Left lung (tissue), 14 donors: ENCODE measurements at places on chromosomes 3 and 15.

DNA sequence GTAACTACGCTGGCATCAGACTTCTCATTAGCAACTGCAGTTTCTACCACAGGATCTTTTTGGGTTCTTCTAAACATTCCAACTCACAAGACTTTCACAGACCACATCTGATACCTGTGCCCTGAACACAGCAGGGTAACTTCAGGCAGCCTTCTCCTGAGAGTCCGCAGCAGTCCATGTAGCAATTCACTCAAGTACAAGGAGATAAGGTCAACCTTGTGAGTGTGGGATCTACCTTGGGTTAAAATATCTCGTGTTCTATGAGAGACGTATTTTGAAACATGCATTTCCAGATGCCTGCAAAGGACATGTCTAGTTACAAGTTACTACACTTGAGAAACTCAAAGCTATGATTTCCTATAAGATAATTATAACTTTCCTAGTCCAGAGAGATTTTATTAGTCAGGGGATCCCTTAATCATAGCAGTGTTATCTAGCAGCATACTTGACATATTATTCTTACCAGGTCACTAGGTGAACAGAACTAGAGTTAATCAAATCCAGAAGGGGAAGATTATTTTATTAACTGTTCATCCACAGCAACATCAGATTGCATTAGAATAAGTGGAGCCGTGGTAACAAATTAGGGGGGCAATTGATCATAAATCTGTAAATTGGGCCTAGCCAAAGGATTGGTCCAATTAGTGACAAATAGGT is 66.4 kb downstream of the ASTE1 start:
- no peaks in the 10 kb centered on the region for H3K27me3 ChIP-seq
- no peak overlapping the region for H3K27ac ChIP-seq
- H3K36me3 ChIP-seq, result no peaks in the 10 kb centered on the region
- H3K4me1 ChIP-seq, result no peaks in the 10 kb centered on the region
- no peak overlapping the region for H3K4me3 ChIP-seq

GRCh38 chr15:89851673-89852341 is 37.2 kb upstream of the ANPEP start:
- no peak overlapping the region for H3K4me3 ChIP-seq
- H3K27me3 ChIP-seq, result no peaks in the 10 kb centered on the region
- no peak for DNase-seq
- no peaks in the 10 kb centered on the region for H3K4me1 ChIP-seq
- peak overlapping the region; percentile 78 for H3K27ac ChIP-seq
- H3K36me3 ChIP-seq, result no peaks in the 10 kb centered on the region

- no peak for DNase-seq
- no peaks in the 10 kb centered on the region for H3K4me1 ChIP-seq
- no peaks in the 10 kb centered on the region for H3K36me3 ChIP-seq
- no peak overlapping the region for H3K27ac ChIP-seq
Observed at GRCh38 chr15:66594344-66594743, 28.5 kb upstream of the LCTL start.

DNA sequence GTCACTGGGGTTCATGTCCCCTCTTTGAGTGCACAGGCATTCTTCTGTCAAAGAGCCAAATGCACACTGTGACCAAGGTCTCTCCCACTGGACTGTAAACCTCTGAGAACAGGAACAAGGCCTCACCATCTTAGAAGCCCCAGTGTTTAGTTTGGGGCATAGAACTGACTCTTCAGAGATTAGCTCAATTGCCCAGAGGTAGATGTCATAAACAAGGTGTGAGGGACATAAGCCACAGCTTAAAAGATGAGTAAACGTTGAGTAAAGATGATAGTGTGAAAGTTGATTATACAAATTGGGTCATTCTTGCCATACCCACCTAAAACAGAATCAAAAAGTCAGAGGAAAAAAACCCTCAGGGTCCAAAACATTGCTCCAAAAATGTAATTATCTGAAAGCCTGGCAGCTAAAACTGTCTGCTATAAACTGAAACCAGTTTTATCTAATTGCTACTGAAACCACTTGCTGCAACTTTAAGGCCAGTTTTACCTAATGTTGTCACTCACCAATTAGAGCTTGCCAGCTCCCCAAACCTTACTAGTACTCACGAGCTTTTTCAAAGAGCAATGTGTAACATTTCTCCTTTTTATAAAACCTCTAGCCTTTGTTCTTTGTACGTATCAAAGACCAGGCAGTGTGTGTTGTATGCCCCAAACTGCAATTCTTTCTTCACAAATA is 415.2 kb downstream of the RAP2B start:
- H3K4me3 ChIP-seq, result no peak overlapping the region
- H3K36me3 ChIP-seq, result no peaks in the 10 kb centered on the region
- no peaks in the 10 kb centered on the region for H3K4me1 ChIP-seq
- no peaks in the 10 kb centered on the region for H3K27me3 ChIP-seq
- DNase-seq, result no peak
- H3K27ac ChIP-seq, result no peak overlapping the region

DNA sequence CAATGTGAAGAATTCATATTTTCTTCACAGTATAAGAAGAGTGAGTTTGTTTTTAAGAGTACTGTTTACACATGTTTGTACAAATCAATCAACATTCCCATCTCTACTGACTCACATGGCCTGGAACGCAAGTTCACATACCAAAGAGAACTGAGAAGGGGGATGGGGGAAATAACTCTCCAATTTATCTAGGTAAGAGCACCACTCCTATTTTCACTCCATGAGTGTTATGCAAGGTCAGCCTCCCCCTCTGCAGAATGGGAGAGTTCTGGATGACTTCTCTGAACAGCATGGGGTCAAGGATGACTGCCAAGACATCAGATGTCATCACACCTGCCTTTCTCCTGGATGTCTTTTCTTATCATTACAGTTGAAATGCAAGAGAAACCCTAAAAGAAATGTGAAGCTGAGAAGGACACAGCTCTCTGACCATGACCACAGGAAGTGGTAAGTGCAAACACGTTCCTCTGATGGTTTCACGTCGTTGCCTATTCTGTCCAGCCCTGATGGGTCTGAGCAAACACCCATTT is 95.2 kb downstream of the SEMA6D start:
- no peak overlapping the region for H3K27ac ChIP-seq
- H3K27me3 ChIP-seq, result no peaks in the 10 kb centered on the region

DNA sequence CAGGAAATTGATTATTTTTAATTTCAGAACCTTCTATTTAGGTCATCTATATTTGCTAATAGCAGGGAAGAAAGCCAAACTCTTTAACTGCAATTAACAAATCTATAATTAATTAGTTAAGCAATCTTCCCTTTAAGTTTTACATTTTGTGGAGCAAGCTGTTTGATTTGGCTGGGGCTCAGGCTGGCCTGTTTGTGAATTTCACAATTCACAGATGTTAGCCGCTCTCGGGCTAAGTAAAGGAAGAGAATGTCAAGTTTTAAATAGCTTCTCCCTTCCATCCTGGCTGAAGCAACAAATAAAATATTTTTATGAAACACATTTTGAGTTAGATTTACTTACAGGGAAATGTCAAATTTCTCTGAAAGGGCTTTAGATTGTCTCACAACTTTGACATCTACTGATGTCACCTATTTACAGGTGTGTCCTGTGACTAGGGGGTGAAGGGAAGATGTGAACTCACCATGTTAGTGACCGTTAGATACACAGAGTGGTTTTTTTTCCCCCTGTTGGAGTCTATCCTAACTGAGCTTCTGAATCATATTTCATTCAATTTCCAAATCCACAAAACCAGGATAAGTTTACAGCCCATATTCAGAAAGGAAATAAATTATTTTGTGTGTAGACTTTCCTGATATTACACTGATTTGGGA is 1.3 kb upstream of the TP63 start:
- no peaks in the 10 kb centered on the region for H3K4me1 ChIP-seq
- no peak overlapping the region for H3K27ac ChIP-seq
- no peaks in the 10 kb centered on the region for H3K36me3 ChIP-seq
- peak; percentile 15 for DNase-seq
- H3K4me3 ChIP-seq, result no peak overlapping the region
- H3K27me3 ChIP-seq, result no peaks in the 10 kb centered on the region

- no peak for DNase-seq
- peak overlapping the region; percentile 88 for H3K27ac ChIP-seq
- no peaks in the 10 kb centered on the region for H3K36me3 ChIP-seq
- H3K4me3 ChIP-seq, result no peak overlapping the region
- peaks cover 87% of the 10 kb centered on the region for H3K4me1 ChIP-seq
Observed at GRCh38 chr3:195900436-195901355, 7.7 kb downstream of the TNK2 start.

DNA sequence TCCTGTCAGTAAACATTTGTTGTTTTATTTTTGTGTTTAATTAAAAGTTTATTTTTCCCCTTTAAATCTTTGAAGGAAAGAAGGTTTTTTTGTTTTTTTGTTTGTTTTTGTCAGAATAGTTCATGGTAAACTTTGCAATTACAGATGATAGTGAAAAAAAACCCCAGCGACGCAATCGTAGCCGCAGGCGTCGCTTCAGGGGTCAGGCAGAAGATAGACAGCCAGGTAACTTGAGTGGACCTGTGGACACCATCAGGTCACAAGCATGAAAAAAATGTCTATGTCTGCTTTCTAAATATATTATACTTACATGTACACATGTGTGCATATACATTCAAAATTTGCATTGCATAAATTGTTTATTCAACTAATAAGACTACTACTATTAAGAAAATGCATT is 18.6 kb downstream of the DNAJC19 start:
- no peak for DNase-seq
- H3K27me3 ChIP-seq, result no peaks in the 10 kb centered on the region
- no peak overlapping the region for H3K27ac ChIP-seq
- peaks cover 49% of the 10 kb centered on the region for H3K36me3 ChIP-seq
- no peak overlapping the region for H3K4me3 ChIP-seq
- H3K4me1 ChIP-seq, result no peaks in the 10 kb centered on the region

DNA sequence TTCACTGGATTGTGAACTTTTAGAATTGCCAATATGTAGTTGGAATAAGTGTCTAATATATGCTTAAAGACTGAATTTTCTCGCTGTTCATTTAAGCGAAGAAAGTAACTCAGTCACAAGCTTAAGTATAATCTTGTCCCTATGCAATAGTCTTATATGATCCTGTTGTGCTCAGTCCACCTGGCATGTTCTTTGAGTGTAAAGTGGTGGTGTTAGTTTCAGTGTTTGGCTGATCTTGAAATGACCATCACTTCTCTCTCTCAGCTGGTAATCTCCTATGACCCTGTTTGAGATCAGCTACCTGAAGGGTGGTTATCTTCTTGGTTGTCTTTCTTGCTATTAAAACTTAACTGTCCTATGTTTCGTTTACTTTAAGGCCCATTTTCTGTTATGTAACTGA is 197.5 kb downstream of the PTPRG start:
- no peak overlapping the region for H3K27ac ChIP-seq
- DNase-seq, result no peak
- no peaks in the 10 kb centered on the region for H3K27me3 ChIP-seq
- no peaks in the 10 kb centered on the region for H3K4me1 ChIP-seq
- H3K36me3 ChIP-seq, result no peaks in the 10 kb centered on the region

GRCh38 chr3:193040836-193041672 is 123.4 kb upstream of the MB21D2 start:
- no peak for DNase-seq
- H3K4me3 ChIP-seq, result no peak overlapping the region
- no peaks in the 10 kb centered on the region for H3K4me1 ChIP-seq
- no peaks in the 10 kb centered on the region for H3K27me3 ChIP-seq
- no peak overlapping the region for H3K27ac ChIP-seq
- no peaks in the 10 kb centered on the region for H3K36me3 ChIP-seq

- no peaks in the 10 kb centered on the region for H3K27me3 ChIP-seq
- H3K27ac ChIP-seq, result no peak overlapping the region
- H3K4me1 ChIP-seq, result peaks cover 11% of the 10 kb centered on the region
- DNase-seq, result no peak
Observed at GRCh38 chr15:80563372-80563997, 131.6 kb upstream of the ABHD17C start.

DNA sequence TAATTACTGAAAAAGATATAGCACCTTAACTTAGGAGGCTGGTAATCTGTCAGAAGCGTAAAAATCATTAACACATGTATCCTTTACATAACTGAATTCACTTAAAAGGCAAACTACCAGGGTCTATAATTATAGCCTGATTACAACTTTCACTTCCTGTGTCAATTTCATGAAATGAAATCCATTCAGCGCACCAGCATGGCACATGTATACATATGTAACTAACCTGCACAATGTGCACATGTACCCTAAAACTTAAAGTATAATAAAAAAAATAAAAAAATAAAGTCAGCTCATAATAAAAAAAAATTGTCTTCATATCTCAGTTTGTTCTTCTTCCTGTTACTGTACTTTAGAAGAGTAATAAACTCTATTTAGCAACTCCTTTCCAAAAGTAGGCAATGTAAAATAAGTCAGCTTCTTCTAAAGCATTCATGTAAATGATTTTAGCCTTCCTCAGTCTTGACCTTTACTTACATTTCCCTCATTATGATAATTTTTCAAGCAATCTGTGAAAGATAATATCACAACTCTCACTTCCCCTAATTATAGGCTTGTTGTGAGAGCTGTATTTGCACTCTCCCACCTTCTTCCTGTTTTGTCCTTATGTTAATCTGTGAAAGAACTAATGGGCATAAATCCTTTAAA is 50.1 kb downstream of the KBTBD8 start:
- H3K4me1 ChIP-seq, result no peaks in the 10 kb centered on the region
- no peak overlapping the region for H3K4me3 ChIP-seq
- DNase-seq, result no peak
- H3K27ac ChIP-seq, result no peak overlapping the region

GRCh38 chr15:31393444-31394091 is 66.9 kb downstream of the KLF13 start:
- DNase-seq, result no peak
- H3K4me3 ChIP-seq, result no peak overlapping the region
- no peaks in the 10 kb centered on the region for H3K36me3 ChIP-seq
- H3K27ac ChIP-seq, result no peak overlapping the region

DNA sequence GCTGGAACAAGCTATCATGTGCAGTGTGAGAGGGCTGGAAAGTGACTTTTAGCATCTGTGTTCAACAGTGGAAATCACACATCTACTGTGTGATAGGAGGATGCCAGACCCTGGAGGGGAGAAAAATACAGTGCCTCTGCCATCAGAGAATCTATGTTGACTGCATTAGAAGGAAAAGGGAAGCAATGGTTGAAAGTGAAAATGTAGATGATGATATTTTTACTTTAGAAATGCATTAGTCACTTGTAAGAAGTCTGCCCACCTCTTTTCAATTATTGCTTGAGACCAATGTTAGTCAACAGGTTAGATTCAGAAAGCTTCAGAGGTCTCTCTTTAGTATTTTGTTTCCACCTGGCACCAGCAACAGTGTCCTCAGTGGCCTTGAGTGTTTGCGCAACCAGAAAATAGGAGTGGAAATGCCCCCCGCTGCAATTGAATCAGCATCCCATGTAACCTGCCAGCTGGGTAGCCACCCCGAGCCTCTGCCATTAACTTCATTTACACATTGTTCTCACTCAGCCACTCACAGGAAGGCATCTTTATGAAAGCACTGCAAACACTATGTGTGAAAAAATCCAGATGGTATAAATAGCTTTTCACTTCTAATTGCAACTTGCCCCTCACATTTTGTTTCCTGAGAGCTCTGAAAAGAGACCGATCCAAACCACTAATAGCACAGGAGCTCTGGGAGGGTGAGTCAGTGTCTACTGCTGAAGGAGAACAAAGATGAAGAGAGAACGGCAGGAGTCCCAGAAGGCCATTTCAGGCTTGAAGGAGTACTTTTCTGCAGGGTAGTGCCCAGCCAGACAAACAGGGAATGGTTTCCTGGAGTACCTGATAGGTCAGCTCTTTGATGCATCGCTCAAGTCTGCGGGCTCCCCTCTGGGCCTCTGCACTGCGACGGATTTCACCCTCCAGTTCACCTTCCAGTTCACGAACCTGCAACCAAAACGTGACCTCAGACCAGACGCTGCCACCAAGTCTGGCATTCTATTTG is 92.1 kb downstream of the HHLA2 start:
- H3K4me1 ChIP-seq, result peaks cover 5% of the 10 kb centered on the region
- no peak overlapping the region for H3K27ac ChIP-seq
- no peaks in the 10 kb centered on the region for H3K27me3 ChIP-seq
- H3K36me3 ChIP-seq, result no peaks in the 10 kb centered on the region
